ENCODE measurements at places on chromosomes 6 and 20.

GRCh38 chr6:46733341-46733801, 1.8 kb downstream of the PLA2G7 start:
- DNase-seq, result no peak

DNA sequence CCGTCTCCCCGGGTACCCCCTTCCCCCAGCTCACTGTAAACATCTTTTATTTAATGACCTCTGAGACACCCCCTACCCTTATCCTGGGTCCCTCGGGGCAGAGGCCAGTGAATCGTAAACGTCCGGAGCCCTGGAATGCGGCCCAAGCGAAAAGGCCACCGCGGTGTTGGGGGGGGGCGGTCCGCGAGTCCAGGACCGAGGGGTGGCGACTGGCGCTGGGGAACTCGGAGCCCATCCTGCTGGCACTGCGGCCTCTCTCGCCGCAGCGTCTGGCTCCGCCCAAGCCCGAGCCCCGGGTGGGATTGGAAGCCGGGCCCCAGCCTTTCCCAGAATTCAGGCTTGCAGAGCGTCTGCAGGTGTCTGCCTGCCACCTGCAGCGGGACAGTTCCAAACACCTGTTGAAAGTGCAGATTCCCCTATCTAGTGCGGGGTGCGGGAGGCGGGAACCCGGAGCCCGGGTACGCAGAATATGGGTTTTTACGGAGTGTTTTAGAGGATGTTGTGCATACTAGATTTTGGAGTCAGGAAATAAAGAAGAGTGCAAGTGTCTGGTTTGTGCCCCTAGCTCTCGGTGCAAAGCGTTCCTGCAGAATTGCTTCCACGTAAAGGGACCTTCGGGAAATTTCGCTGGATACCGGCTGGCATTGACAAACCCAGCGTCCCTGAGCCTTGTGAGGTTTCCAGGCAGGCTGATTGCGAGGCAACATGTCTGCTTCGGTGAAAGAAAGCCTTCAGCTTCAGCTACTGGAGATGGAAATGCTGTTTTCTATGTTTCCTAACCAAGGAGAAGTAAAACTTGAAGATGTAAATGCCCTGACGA, 800 bp downstream of the RWDD2A start:
- peak; percentile 69 for DNase-seq

DNA sequence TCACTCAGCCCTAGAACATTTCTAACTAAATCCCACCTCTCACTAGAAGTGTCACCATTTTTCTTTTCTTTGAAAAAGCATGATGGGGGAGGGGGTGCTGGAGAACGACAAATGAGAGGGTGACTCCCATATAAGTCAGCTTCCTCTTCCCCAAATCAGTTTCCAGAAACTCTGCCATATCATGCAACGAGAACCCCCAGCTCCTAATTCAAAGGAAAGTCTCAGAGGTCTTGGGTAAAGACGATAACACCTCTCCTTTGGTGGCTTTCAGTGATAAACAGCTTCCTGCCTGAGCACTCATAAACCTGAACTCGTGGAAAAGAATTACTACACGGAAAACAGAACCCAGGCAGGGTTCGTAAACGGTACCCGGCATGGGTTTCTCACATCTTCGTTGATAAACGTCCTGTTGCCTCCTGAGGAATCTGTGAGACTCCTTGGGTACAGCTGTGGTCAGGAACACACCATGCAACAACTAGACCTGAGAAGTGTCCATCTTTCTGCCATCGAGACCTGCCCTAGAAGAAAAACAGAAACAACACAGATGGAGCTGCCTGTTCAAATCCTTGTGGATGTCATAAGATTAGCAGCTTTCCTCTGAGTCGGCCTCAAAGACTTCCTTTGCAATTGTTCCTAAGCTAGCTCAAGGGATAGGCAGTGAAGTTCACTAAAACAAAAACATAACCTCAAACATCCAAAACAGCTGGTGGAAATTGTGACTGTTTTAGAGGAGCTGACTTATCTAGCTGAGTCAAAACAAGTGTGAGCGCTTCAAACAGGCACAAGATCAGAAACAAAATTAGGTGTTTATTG, 185.8 kb upstream of the PRDM1 start:
- no peak for DNase-seq

DNA sequence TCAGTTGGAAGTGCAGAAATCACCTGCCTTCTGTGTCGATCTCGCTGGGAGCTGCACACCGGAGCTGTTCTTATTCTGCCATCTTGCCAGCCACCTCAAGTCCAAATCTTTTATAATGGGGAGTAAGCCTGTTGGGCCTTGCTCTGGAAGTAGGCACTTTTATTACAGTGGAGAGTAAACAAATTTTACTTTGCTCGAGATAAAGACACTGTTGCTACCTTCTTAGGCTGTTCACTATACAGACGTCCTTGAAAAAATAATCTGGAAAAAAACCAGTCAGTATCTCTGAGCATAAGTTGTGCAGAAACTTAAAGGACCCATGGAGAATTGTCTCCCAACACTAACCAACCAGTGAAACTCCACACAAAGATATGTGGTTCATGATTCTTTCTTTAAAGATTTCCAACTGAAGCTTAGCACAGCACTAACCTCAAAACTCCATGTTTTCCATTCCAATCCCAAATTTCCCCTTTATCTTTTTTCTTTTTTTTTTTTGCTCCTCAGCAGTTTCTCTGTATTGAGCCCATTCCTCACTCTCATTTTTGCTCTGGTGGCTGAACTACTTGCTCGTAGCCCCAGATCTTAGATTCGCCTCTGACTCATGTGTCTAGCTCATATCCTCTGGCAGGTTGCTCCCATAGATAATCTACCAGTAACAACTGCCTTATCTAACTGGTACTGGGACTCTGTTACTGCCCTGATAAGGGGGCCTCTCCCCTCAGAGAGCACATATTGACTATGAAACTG, 34.3 kb upstream of the COL9A1 start:
- no peak for DNase-seq

DNA sequence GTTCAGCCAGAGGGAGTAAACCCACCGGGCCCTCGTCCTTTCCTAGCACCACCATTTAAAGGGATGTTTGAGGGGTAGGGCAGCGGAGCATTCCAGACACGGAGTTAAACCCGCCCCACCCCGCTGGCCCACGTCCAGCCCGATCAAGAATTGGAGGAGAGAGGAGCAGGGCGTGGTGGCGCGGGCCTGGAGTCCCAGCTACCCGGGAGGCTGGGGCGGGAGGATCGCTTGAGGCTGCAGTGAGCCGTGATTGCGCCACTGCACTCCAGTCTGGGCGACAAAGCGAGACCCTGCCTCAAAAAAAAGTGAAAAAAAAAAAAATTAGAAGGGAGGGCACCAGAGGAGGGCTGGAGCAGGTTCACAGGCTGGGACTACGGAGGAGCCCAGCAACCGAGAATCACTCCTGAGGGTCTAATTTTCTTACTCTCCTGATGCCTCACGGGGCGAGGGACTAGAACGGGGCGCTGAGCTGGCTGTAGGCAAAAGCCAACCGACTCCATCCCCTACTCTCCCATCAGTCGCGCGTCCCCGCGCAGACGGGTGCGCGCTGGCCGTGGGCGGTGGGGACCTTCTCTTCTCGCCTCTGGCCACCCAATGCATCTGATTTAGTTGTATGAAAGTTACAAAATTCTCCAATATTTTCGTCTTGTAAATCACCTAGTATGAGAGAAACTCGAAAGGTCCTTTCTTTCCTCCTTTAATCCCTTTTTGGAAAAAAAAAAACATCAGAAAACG, 6.1 kb upstream of the HSPA1B start:
- peak; percentile 35 for DNase-seq

DNA sequence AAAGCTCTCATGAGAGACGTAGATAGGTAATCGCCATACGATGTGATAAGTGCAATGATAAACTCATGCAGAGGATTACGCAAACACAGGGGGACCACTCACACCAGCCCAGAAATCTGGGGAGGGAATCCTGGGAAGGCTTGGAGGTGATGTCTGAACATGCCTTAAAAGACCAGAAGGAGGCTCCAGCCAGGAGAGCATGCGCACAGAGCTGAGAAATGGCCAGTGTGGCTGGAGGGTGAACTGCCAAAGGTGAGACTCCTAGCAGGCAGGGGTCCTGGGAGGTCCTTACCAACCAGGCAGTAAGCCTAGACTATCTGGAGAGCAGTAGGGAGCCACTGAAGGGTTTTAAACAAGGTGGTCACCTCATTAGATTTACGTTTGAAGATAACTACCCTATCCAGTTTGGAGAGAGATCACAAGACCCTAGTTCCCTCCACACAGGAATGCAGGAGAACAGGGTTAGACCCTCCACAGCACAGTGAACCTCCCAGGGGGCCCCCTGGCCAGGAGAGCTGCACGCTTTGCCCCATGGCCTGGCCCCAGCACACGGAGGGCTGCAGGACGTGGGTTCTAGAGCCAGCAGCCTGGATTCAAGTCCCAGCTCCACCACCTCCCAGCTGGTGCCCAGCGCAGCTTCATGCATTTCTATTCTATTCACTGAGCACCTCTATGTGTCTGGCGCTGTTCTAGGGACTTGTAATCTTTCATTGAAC, 13.1 kb downstream of the MDFI start:
- no peak for DNase-seq

GRCh38 chr6:3869632-3870527, 20.7 kb downstream of the FAM50B start:
- no peak for DNase-seq

- DNase-seq, result no peak
These were observed 147.9 kb upstream of the PDE7B start for GRCh38 chr6:135703621-135704020.

DNA sequence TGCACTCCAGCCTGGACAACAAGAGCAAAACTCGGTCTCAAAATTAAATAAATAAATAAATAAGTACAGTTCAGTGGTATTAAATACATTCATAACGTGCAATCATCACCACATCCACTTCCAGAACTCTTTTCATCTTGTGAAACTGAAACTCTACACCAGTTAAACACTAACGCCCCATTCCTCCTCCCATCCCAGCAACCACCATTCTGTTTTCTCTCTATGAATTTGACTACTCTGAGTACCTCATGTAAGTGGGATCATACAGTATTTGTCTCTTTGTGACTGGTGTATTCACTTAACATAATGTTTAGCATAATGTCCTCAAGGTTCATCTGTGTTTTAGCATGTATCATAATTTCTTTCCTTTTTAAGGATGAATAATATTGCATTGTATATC, 29.1 kb upstream of the SCML4 start:
- no peak for DNase-seq

- no peak for DNase-seq
These were observed 77.0 kb downstream of the SULF2 start for GRCh38 chr20:47708140-47708807.

DNA sequence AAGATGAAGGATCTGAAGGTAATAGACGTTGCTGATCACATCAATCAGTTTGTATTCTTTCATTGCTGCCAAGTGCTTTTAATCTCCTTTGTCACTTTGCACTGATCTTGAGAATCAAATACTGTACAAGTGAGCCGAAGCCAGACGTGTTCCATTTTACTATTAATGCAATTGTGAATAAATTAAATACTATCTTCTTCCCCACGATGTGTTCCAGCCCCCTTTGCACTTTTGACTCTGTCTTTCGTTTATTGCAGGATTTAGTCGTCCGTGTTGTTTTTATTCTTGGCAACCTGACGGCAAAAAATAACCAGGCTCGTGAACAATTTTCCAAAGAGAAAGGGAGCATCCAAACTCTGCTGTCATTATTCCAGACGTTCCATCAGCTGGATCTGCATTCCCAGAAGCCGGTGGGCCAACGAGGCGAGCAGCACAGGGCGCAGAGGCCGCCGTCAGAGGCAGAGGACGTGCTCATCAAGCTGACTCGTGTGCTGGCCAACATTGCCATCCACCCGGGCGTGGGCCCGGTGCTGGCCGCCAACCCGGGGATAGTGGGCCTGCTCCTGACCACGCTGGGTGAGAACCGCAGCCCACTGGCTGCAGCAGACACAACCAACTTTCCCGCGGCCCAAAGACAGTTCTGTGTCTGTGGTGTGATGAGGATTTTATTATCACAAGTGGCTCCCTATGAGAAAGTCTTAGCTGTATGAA, 104.7 kb downstream of the ARMC2 start:
- no peak for DNase-seq

DNA sequence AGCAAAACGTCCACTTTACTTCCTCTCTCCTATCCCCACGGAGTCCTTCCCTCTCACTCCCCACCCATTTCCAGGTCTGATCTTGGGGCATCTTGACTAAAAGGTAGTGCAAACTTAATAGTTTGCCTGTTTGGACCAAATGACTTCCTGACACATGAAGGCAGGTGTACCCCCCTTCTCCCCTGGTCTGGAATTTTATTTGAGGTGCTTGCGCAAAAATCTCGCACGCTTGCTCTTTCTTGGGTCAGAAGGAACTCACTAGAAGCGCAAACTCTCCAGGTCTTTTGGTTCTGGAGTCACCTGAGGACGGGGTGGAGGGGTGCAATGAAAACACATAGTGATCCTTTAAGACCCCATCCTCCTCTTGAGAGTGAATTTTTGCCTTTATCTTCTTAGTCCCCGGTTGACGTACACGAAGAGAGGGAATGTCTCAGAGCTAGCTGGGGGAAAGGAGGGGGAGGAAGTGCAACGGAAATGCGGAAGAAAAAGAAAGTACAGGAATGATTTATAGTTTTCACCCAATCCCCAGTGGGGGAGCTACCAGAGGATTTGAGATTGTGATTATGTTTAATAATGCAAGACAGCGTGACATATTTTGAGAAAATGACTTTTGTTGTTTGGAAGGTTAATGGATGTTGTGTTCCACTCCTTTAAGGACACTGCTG, 4.9 kb downstream of the ADGRB3 start:
- no peak for DNase-seq

- DNase-seq, result no peak
These were observed 94.4 kb upstream of the ADGRF4 start for GRCh38 chr6:47603995-47604394.

- DNase-seq, result peak; percentile 33
These were observed 7.4 kb downstream of the CYP39A1 start for GRCh38 chr6:46645265-46645664.

DNA sequence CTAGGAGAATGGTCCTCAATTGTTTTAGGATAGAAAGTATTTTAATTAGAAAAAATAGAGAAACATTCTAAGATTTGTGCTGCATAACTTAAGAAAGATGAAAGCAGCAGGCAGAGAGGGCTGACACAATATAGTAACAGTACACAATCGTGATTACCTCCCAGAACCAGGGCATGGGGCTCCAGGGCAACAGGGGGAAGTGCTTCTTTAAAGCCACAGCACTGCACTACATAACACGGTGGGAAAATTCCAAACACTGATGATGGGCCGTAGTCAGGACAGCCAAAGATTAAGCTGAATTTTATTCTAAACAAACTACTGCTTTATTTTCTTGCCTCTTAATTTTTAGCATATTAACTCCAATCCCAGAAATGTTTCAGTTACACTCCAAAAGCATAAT, 14.4 kb downstream of the EXOC2 start:
- DNase-seq, result no peak

DNA sequence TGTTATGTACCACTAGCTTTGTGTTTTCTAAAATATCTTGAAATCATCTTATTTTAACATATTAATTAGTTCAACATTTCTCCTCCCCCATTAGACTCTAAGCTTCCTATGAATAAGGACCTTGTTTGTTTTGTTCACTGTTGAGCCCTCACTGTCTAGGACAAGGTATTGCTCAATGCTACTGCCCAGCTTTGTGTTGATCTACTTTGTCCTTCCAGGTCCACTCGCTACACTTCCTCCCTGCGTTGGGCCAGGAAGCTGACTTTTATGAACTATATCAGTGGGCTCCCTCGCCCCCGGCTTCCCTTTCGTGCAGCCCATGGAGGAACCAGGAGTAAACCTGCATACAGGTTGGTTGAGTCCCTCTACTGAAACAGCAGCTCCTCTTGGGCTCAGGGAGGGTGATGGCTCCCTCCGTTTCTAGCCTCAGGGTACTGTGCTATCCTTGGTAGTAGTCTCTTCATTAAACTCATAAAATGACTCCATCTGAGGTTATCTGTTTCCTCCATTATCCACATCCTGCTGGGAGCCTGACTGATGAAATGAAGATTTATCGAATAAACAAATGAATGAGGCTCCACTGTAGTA, 272.5 kb downstream of the CLIC5 start:
- DNase-seq, result no peak

- no peak for DNase-seq
These were observed 268.5 kb downstream of the TAF4 start for GRCh38 chr20:61797200-61797599.
